ENCODE measurements at places on chromosomes 16 and 17.

GRCh38 chr16:57100445-57100844, 8.1 kb downstream of the CPNE2 start:
- DNase-seq, result no peak
- no peak overlapping the region for H3K4me3 ChIP-seq
- peaks cover 21% of the 10 kb centered on the region for H3K4me1 ChIP-seq
- no peaks in the 10 kb centered on the region for H3K27me3 ChIP-seq

- no peaks in the 10 kb centered on the region for H3K36me3 ChIP-seq
- DNase-seq, result no peak
- H3K4me3 ChIP-seq, result no peak overlapping the region
- no peaks in the 10 kb centered on the region for H3K4me1 ChIP-seq
Observed at GRCh38 chr17:8939496-8940334, 25.8 kb downstream of the PIK3R5 start.

DNA sequence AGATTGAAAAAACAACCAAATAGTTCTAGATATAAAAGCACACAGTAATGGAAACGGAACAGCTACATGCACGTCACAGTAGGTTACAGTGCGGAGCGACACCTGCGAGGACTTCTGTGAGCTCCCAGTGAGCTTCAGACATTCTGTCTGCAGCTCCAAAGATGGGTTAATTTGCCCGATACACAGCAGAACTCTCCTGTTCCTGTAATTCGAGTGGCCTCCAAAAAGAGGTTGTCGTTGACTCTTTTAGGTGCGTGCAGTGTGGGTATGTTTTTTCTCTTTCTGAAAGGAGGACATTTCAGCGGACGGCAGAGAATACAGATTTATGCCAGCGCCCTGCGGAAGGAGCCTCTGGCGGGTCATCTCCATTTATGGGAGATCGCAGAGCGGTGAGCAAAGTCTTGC, 2.9 kb downstream of the OR1F1 start:
- DNase-seq, result no peak
- H3K27ac ChIP-seq, result no peak overlapping the region

DNA sequence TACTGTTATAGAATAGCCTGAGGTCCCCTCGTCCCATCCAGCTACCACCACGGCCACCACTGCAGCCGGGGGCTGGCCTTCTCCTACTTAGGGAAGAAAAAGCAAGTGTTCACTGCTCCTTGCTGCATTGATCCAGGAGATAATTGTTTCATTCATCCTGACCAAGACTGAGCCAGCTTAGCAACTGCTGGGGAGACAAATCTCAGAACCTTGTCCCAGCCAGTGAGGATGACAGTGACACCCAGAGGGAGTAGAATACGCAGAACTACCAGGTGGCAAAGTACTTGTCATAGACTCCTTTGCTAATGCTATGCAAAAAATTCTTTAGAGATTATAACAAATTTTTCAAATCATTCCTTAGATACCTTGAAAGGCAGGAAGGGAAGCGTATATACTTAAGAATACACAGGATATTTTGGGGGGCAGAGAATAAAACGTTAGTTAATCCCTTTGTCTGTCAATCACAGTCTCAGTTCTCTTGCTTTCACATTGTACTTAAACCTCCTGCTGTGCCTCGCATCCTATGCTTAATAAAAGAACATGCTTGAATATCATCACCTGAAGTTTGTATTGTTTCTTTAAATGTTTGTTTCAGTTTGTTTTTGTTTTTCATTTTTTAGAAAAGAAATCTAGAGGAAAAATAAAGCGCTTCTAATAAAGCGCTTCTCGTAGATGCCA, 388.3 kb downstream of the MAF start:
- H3K27me3 ChIP-seq, result no peaks in the 10 kb centered on the region
- no peak overlapping the region for H3K4me3 ChIP-seq
- no peaks in the 10 kb centered on the region for H3K4me1 ChIP-seq
- no peak overlapping the region for H3K27ac ChIP-seq

DNA sequence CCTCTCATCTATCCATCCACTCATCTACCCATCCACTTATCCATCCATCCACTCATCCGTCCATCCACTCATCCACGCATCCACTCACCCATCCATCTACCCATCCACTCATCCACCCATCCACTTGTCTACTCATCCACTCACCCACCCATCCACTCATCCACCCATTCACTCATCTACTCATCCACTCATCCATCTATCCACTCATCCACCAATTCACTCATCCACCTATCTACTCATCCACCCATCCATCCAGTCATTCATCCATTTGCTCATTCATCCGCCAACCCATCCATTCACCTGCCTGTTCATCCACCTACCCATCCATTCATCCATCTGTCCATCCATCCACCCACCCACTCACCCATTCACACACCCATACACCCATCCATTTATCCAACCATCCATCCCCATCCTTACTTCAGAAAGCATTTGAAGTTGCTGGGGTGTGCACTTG, 329.6 kb downstream of the SEC14L1 start:
- H3K27ac ChIP-seq, result peak overlapping the region; percentile 70
- no peaks in the 10 kb centered on the region for H3K27me3 ChIP-seq
- no peaks in the 10 kb centered on the region for H3K36me3 ChIP-seq
- no peak overlapping the region for H3K4me3 ChIP-seq

All from heart left ventricle (tissue), 16 donors.